ENCODE measurements at places on chromosomes 4 and X.

DNA sequence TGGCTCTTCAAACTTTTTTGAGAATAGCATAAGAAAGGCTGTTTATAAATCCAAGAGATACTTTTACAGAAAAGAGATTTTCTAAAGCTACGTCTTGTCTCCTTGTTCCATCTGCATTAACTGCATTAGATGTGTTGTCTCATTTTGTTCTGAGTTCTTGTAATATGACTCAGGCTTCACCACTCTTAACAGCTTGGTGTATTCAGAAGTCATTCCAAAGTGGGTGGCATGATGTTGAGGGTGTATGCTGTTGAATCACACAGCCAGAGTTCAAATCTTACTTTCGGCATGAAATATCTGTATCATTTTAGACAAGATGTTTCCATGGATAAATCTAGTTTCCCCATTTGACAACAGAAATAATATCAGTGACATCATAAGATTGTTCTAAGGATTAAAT lies 30.1 kb downstream of the SYTL5 start:
- DNase-seq, result no peak

- no peak for DNase-seq
Measured at GRCh38 chr4:100224160-100224559, 33.9 kb upstream of the DDIT4L start.

DNA sequence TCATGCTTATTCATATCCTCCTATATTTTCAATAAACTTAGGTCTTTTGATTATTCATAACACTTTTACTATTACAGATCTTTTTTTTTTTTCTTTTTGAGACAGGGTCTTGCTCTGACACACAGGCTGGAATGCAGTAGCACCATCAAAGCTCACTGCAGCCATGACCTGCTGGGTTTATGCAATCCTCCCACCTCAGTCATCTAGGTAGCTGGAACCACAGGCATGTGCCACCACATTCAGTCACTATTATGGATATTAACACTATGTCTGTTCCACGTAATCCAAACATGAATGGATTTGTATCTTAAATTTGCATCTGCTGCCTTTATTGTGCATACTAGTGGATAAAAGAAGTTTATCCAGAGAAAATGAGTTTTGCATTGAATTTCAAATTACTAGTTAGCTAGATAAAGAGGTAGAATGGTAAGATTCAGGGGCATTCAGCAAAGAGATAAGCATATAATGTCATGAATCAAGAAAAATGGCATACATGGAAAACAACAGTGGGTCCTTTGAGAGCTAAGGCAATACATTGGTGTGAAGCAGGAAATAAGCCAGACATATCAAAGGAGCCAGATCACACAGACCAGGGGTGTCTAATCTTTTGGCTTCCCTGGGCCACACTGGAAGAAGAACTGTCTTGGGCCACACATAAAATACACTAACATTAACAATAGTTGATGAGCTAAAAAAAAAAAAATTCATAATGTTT lies 13.9 kb downstream of the ANAPC10 start:
- DNase-seq, result no peak

GRCh38 chr4:138056541-138056940 lies 185.6 kb downstream of the SLC7A11 start:
- no peak for DNase-seq

GRCh38 chrX:106917830-106918500 lies 2.2 kb upstream of the CLDN2 start:
- no peak for DNase-seq

- DNase-seq, result no peak
Measured at GRCh38 chrX:48531358-48531959, 8.1 kb upstream of the TBC1D25 start.

DNA sequence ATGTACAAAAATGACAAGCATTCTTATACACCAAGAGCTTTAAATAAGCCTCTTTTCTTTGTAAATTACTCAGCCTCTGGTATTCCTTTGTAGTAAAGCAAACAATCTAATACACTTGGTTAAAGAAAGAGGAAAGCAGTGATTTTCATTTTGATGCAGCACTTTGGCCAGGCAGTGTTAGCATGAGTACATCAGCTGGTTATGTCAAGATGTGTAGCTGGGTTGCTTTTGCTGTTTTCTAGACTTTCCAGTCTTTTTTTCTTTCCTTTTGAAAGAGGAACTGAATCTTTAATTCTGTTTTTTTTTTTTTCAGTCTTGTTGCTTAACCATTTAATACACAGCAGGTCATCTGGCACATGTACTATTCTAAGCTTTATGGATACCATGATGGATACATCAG lies 167.1 kb upstream of the AADAT start:
- DNase-seq, result no peak

DNA sequence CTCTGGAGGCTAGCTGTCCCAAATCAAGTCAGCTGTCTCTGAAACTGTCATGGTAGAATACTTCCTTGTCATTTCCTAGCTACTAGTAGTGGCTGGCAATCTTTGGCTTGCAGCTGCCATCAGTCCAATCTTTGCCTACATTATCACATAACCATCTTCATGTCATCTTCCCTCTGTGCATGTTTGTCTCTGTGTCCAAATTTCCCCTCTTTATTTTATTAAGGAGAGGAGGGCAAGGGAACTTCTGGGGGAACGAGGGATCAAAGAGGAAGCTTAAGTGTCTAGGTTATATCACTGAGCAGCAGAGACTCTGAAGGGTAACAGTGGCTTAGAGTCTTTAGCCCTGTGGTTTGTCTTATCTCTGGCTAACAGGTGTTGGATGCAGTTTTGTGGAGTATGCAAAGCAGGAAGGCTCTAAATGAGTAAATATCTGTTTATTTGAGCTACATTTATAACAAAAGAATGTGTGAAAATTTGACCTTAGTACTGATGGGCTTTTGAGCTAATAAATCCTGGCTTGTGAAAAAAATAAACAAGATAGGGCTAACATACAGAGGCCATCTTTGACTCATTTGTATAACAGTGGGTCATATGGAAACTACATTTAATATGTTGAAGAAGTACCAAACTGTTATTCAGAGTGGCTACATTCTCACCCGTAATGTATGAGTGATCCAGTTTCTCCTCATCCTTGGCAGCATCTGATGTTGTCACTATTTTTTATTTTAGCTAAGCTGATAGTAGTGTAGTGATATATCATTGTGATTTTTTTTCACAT lies 49.4 kb upstream of the ENOX2 start:
- DNase-seq, result no peak

GRCh38 chr4:187128222-187128621 lies 404.6 kb upstream of the FAT1 start:
- no peak for DNase-seq

DNA sequence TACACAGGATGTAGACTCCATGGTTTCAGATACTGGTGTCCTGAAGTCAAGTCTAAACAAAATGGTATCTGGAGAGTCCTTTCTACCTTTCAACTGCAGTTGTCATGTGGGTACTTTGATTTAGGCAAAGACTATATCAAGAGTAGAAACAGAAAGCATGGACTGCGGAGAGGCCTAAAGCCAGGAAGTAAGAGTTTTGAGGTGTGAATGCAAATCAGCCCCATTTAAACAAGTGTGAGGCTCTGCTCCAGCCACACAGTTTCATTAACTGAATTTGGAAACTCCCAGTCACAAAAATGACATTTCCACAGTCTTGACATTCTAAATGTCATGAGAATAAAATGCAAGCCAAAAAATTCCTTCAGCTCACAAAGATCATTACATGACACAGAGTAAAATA lies 87.2 kb upstream of the MCF2 start:
- no peak for DNase-seq

DNA sequence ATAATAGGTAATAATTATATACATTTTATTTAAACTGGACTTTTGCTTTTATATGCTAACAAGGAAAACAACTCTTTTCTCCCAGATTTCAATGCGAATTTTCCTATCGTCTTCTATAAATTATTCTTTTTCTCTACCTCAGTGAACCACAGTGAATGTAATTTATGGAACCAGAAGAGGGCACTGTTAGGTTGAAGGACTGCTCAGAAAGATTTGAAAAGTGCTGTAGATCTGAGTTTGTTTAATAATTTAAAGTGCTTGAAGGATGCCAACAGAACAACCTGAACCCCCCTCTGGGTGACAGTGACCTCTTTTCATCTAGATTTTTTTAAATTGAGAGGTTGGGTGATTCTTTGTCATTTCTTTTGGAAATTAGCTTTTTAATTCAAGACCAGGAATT lies 54.9 kb downstream of the PHOX2B start:
- peak; percentile 43 for DNase-seq

DNA sequence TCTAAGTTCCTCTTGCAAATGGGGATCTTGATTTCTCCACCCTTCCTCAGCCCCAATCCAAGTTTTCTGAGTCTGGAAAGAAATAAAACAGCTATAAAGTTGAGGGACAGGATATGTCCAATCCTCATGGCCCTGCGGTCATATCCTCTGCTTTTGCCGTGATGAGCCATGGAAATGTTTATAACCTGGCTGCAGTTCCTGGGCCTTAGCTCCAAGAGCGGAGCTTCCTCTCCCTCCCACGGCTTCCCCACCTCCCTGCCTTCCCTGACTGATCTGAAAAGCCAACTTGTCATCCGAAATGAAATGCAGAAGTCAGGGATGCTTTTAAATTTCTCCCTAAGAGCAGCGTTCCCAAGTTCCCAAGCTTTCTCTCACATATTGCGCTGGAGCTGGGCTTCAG lies 221.5 kb upstream of the SFRP2 start:
- DNase-seq, result no peak

GRCh38 chrX:70664726-70665125 lies 220.1 kb downstream of the DLG3 start:
- no peak for DNase-seq
